Breast epithelium (tissue), 4 donors: ENCODE measurements at places on chromosomes 5 and 9.

GRCh38 chr5:135333732-135334515 is 65.1 kb downstream of the MACROH2A1 start:
- no peak overlapping the region for H3K27ac ChIP-seq
- H3K4me3 ChIP-seq = no peak overlapping the region
- DNase-seq = no peak

DNA sequence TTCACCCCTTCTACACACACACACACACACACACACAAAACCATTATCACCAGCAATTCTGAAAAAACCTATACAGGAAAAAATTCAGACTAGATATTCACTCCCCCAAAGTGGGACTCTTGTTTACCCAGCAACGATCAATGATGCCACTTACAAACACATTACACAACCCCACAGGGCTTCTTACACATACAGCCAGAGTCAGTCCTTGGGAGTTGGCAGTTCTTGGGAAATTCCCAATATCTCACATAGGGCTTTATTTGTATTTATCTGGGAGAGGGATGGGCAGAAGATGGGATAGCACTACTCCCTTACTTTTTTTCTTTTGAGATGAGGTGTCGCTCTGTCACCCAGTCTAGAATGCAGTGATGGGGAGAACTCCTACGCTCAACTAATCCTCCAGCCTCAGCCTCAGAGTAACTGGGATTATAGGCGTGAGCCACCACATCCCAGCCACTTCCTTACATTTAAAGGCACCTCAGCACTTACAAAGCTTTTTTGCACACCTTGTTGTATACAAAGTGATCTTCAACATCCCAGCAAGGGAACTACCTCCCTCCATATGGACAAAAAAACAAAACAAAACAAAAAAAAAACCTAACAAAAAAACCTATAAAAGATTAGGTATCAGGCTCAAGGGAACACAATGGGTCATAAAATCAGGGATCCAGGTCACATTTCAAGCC is 168.4 kb downstream of the TSSK1B start:
- no peaks in the 10 kb centered on the region for H3K27me3 ChIP-seq
- no peak overlapping the region for H3K4me3 ChIP-seq
- no peaks in the 10 kb centered on the region for H3K4me1 ChIP-seq
- H3K36me3 ChIP-seq = no peaks in the 10 kb centered on the region
- no peak for DNase-seq
- H3K27ac ChIP-seq = peak overlapping the region; percentile 48

- peaks cover 54% of the 10 kb centered on the region for H3K27me3 ChIP-seq
- H3K4me1 ChIP-seq = peaks cover 6% of the 10 kb centered on the region
- H3K36me3 ChIP-seq = no peaks in the 10 kb centered on the region
- H3K27ac ChIP-seq = no peak overlapping the region
Observed at GRCh38 chr5:50963971-50964745, 297.7 kb downstream of the PARP8 start.

GRCh38 chr5:98891591-98891990 is 37.2 kb downstream of the CHD1 start:
- H3K4me3 ChIP-seq = no peak overlapping the region
- H3K27me3 ChIP-seq = no peaks in the 10 kb centered on the region

- H3K27me3 ChIP-seq = no peaks in the 10 kb centered on the region
- peaks cover 3% of the 10 kb centered on the region for H3K4me1 ChIP-seq
- no peaks in the 10 kb centered on the region for H3K36me3 ChIP-seq
- no peak for DNase-seq
- no peak overlapping the region for H3K4me3 ChIP-seq
Observed at GRCh38 chr9:127189628-127190027, 67.2 kb upstream of the ANGPTL2 start.

DNA sequence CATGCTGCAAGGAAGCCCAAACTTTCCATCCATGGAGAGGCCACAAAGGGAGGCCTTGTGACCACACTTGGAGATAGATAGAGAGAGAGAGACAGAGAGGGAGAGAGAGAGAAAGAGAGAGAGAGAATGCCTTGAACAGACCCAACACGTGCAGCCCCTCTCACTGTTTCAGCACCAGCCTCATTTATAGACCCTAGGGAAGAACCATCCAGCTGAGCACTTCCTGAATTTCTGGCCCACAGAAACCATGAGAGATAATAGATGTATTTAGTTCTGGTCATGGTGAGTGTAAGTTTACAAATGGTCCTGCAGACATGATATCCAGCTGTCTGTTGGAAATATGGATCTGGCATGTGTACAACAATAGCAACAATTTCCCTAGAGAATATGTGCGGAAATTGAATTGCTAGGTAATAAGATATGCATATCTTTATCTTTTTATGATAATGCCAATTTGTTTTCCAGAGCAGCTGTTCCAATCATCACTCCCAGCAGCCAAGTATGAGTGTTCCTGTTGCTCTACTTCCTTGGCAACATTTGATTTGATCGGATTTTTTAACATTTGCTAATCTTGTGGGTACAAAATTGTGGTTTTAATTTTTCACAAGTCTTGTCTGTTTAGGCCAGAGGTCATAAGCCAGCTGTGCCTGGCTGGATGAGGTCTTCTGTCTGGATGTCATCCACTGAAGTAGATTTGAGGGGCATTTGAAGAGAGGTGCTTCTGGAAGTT is 217.3 kb upstream of the IL12B start:
- H3K36me3 ChIP-seq = no peaks in the 10 kb centered on the region
- no peak for DNase-seq
- no peaks in the 10 kb centered on the region for H3K27me3 ChIP-seq
- no peaks in the 10 kb centered on the region for H3K4me1 ChIP-seq
- no peak overlapping the region for H3K27ac ChIP-seq

DNA sequence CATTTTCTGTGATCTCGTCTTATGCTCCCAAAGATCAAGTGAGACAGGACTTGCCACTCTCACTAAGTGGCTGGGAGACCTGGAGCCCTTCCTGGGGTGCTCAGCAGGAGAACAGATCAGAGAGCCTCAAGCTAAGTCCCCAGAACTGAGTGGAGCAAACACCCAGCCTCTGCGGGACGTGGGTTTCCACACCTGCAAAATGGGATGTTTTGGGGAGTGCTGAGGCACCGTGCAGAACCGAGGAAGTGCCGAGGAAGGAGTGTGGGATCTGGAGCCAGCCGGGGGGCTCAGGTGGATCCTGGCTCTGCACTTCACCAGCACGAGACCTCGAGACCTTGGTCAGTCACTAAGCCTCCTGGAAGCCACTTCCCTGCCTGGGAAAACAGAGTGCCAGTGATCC is 166.0 kb downstream of the DAB2IP start:
- H3K4me1 ChIP-seq = no peaks in the 10 kb centered on the region
- no peak overlapping the region for H3K27ac ChIP-seq
- no peak for DNase-seq
- H3K36me3 ChIP-seq = no peaks in the 10 kb centered on the region

- DNase-seq = no peak
- no peak overlapping the region for H3K4me3 ChIP-seq
- H3K27me3 ChIP-seq = no peaks in the 10 kb centered on the region
- no peak overlapping the region for H3K27ac ChIP-seq
- H3K4me1 ChIP-seq = no peaks in the 10 kb centered on the region
Observed at GRCh38 chr9:107409581-107410389, 79.8 kb downstream of the KLF4 start.

DNA sequence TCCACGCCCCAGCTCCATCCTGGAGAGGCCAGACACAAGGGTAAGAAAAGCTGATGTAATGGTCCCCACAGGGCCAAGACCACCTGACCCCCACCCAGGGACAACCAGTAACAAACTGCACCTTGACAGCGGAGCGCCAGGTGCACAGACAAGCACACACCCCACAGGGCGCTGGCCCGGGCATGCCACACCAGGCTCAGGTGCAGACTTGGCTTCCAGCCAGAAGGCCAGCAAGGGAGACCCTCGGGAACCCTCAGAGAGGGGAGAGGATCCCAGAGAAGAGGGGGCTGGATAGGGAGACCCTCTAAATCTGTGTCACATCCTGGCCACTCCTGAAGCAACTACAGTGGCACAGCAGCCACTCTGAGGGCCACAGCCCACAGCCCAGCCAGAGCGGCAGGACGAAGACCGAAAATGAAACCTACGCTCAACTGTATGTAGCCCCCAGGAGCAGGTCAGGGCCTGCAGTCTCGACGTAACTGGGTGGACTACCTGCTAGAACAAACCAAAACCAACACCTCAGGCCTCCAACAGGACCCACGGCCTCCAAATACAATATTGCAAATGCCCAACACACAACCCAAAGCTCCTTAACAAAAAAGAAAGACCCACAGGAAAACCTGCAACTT is 18.5 kb downstream of the CAMSAP1 start:
- peaks cover 25% of the 10 kb centered on the region for H3K4me1 ChIP-seq
- DNase-seq = no peak
- H3K27me3 ChIP-seq = no peaks in the 10 kb centered on the region
- no peak overlapping the region for H3K4me3 ChIP-seq
- H3K27ac ChIP-seq = no peak overlapping the region

DNA sequence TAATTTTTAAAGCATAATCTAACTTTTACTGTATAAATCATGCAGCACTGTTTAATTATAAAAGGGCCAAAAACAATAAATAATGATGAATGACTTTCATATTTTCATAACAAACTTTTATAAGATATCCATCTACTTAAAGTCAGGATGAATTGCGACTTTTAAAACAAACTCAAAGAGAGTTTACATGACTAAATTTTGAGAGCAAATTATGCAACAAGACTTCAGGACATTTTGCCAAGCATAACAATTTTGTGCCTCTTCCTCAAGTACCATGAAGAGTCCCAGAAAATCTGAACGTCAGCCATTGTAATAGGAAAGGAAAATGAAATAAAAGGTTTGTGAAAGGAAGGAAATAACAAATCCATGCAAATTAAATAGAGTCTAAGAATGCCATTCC is 24.4 kb downstream of the ERAP1 start:
- H3K36me3 ChIP-seq = no peaks in the 10 kb centered on the region
- no peak overlapping the region for H3K27ac ChIP-seq
- H3K4me1 ChIP-seq = no peaks in the 10 kb centered on the region
- H3K4me3 ChIP-seq = no peak overlapping the region

DNA sequence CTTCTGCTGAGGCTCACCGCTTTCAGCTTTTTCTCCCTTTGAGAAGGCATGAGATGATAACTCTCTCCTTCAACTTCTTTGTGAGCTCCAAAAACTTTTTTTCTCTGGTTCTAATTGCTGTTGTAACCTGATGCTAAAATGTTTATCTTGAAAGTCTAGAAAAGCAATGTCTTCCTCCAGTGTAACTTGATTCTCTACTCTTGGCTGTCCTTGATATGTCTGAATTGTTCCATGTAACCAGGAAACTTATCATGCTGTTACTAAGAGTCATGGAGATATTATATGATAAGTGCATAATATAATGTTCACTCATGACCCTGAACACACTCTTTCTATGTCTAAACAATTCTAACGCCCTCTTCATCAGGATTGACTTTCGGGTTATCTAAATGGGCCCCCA is 128.0 kb upstream of the ABCA1 start:
- DNase-seq = no peak
- no peaks in the 10 kb centered on the region for H3K27me3 ChIP-seq
- no peak overlapping the region for H3K4me3 ChIP-seq
- no peaks in the 10 kb centered on the region for H3K4me1 ChIP-seq
- no peaks in the 10 kb centered on the region for H3K36me3 ChIP-seq
- no peak overlapping the region for H3K27ac ChIP-seq

GRCh38 chr5:76765249-76765648 is 49.3 kb downstream of the F2R start:
- no peaks in the 10 kb centered on the region for H3K36me3 ChIP-seq
- H3K4me3 ChIP-seq = no peak overlapping the region
- no peaks in the 10 kb centered on the region for H3K27me3 ChIP-seq
- DNase-seq = no peak

- no peak overlapping the region for H3K4me3 ChIP-seq
- no peak for DNase-seq
Observed at GRCh38 chr5:58255386-58255785, 204.5 kb downstream of the PLK2 start.

GRCh38 chr5:133467826-133468463 is 144.4 kb downstream of the FSTL4 start:
- no peak for DNase-seq
- no peaks in the 10 kb centered on the region for H3K4me1 ChIP-seq
- no peaks in the 10 kb centered on the region for H3K27me3 ChIP-seq
- no peak overlapping the region for H3K27ac ChIP-seq

GRCh38 chr5:89087551-89088318 is 204.8 kb upstream of the MEF2C start:
- no peaks in the 10 kb centered on the region for H3K27me3 ChIP-seq
- no peaks in the 10 kb centered on the region for H3K4me1 ChIP-seq
- no peaks in the 10 kb centered on the region for H3K36me3 ChIP-seq
- DNase-seq = no peak
- H3K27ac ChIP-seq = no peak overlapping the region
- no peak overlapping the region for H3K4me3 ChIP-seq

- H3K4me3 ChIP-seq = no peak overlapping the region
- no peaks in the 10 kb centered on the region for H3K4me1 ChIP-seq
- H3K27ac ChIP-seq = no peak overlapping the region
- H3K36me3 ChIP-seq = no peaks in the 10 kb centered on the region
- DNase-seq = no peak
- no peaks in the 10 kb centered on the region for H3K27me3 ChIP-seq
Observed at GRCh38 chr5:108386345-108387061, 4.6 kb upstream of the FBXL17 start.

DNA sequence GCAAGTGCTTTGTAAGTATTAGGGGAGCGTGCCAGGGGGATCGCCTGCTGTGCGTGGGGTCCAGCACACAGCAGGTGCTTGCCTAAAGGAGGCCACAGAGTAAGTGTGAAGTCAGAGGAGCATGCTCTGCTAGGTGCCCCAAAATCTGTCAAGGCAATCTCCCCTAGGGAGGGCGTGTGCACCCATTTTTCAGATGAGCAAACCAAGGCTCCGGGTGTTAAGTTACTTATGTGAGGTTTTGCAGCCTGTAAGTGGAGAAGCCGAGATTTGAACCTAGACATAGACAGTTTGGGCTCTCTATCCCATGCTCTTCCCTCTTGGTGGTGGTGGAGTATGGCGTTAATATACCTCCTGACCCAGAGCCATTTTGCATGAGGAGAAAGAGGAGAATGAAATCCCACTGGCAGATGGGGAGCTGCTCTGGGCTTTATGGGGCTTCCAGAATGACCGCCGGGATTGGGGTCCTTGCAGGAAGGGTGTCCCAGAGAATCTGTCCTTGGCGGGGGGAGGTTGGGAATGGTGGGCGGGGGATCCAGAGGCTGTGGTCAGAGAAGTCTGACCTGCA is 14.1 kb downstream of the NDST1 start:
- no peaks in the 10 kb centered on the region for H3K27me3 ChIP-seq
- no peak for DNase-seq
- no peaks in the 10 kb centered on the region for H3K36me3 ChIP-seq
- H3K4me1 ChIP-seq = peaks cover 21% of the 10 kb centered on the region
